Stimulated activated CD4-positive, alpha-beta T cell treated with anti-CD3 and anti-CD28 coated beads, Interleukin-1b, Interleukin-23, amount 100 ng/mL, for 4 hours (primary cell): ENCODE measurements at places on chromosomes 2 and 18.

DNA sequence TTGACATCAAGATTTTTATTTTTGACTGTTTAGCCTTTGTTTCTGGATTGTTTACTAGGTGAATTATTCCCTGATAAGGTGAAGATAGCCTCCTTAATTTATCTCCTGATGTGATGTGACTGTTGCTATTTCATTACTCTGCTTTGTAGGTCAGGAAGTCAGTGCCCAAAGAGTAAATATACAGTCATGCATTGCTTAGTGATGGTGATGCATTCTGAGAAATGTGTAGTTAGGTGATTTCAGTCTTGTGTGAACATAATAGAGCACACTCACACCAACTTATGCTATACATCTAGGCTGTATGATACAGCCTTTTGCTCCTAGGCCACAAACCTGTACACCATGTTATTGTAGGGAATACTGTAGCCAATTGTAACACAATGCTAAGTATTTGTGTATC, 102.4 kb upstream of the THUMPD2 start:
- no peak for DNase-seq

GRCh38 chr2:223044092-223044836, 7.7 kb upstream of the KCNE4 start:
- DNase-seq, result no peak

DNA sequence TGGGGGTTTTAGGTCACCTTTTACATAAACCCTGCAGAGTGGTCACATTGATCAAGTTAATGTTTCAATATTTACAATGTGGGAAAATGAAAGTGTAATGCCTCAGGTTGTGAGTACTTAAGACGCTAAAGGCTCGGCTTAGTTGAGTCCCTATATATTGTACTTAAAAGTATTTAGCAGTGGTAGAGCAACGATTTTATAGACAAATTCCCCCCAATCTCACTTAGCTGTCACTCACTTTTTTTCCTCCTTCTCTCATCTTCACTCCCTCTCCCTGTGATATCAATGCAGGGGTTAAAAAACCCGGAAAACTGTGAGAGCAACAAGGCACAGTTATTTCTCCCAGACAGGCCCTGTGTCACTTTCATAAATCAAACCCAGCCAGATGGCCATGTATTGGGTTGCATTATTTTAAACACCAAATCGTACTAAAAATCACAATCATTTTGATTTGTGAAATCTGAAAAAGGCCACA, 5.4 kb downstream of the POU3F3 start:
- no peak for DNase-seq

DNA sequence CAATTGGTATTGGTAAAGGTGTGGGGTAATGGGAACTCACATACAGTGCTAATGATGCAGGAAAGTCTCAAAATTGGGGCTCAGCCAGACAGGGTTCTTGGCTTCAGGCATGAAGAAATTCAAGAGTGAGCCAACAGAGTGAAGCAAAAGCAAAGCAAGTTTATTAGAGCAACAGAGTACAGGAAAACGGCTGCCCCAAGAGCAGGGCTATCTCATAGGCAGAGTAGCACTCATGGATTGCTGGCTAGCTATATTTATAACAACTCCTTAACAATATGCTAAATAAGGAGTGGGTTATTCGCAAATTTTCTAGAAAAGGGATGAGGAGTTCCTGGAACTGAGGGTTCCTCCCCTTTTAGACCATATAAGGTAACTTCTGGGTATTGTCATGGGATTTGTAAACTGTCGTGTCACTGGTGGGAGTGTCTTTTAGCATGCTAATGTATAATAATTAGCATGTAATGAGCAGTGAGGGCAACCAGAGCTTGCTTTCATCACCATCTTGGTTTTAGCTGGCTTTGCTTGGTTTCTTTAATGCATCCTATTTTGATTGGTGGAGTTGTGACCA, 233.8 kb upstream of the NOL4 start:
- no peak for DNase-seq

- no peak for DNase-seq
Measured at GRCh38 chr2:237702441-237703391, 75.3 kb downstream of the LRRFIP1 start.

DNA sequence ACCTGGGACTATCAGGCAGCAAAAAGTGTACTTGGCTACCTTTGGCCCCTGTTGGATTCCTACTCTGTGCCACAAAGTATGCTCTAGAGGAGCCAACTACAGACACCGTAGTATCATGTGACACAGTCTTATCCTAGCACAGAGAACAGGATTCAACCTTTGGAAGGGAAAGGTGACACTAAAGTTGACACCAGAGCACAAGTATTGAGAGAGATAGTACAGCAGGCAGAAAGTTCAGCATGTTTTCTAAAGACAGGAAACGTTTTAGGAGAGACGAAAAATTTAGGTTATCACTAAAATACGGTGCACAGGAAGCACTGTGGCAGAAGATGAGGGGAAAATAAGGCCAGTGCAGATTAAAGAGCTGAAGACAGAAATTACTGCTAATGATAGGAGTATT, 18.6 kb downstream of the SMAD2 start:
- no peak for DNase-seq

- no peak for DNase-seq
Measured at GRCh38 chr2:103265521-103265920, 503.7 kb downstream of the TMEM182 start.

GRCh38 chr2:186917866-186918265, 68.9 kb upstream of the ZSWIM2 start:
- DNase-seq, result no peak

DNA sequence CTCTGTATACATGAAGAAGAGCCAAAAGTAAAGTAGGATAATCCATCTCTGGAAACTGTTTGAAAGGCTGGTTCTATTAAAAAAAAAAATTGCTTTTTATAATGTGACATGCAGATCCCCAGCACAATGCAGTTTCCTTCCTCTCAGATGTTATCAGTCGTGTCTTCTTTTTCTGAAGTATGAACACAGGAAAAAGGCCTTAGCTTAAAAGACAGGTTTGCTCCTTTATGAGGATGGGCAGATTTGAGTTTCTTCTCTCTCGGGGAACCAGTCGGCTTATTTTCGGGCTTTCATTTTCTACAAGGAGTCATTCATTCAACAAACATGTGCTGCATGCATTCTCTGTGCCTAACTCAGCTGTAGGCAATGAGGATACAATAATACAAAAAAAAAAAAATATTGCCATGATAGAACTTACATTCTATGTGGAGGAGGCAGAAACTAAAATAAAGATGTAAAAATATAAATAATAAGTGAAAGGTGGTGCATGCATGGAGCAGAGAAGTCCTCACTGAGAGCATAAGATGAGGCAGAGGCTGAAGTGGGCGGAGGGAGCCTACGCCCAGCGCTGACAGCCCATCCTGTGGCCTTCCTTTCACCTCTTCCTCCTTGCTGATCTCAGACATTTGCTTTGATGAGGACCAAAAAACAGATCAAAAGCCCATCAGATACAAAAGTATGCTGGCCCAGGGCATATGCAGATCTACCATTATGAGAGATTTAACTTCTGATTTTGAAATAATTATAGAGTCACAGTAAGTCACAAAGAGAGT, at the start of gene CD226:
TSS of gene CD226 (minus strand) at position 513 of the 773 bp plus-strand sequence. CDS start at position 46, 467 bp downstream.
- DNase-seq, result no peak

- DNase-seq, result no peak
Measured at GRCh38 chr18:56921896-56922480, 224.9 kb upstream of the BOD1L2 start.

DNA sequence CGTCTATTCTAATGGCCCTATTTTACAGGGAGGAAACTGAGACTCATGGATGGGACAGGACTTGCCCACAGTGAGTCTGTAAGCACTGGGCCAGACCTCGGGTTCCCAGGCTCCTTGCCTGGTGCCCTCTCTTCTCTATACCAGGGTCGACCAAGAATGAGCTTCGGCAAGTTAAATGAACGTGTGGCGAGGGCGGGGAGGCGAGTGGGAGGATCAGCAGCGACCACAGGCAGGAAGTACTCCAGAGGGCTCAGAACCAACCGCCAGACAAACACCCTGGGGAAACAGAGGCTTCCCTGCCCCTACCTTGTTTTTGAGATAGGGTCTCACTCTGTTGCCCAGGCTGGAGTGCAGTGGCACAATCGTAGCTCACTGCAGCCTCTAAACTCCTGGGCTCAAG, 177.7 kb upstream of the SMAD2 start:
- DNase-seq, result no peak

- DNase-seq, result peak; percentile 18
Measured at GRCh38 chr2:73156539-73157124, 43.9 kb upstream of the RAB11FIP5 start.

- DNase-seq, result peak; percentile 38
Measured at GRCh38 chr2:241354668-241355658, 1.1 kb upstream of the FARP2 start.

- no peak for DNase-seq
Measured at GRCh38 chr2:149258531-149258930, 71.9 kb upstream of the LYPD6 start.

- no peak for DNase-seq
Measured at GRCh38 chr2:80062298-80062697, 242.3 kb downstream of the LRRTM1 start.

DNA sequence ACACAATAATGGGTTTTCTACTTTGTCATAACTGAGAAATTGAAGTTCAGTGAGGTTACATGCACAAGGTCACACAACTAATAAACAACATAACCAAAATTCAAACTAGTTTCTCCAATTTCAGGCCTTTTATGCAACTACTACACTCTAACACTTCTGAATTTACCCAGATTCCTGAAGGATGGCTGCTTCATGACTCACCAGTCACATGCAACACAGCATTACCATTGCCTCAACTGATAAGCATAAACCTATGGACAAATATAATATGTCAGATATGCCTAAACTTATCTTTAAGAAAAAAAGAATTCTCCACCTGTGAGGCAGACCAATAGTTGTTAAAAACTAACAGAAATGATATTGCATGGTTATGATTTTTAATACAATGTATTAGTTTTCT, 586.5 kb upstream of the SLC8A1 start:
- no peak for DNase-seq

DNA sequence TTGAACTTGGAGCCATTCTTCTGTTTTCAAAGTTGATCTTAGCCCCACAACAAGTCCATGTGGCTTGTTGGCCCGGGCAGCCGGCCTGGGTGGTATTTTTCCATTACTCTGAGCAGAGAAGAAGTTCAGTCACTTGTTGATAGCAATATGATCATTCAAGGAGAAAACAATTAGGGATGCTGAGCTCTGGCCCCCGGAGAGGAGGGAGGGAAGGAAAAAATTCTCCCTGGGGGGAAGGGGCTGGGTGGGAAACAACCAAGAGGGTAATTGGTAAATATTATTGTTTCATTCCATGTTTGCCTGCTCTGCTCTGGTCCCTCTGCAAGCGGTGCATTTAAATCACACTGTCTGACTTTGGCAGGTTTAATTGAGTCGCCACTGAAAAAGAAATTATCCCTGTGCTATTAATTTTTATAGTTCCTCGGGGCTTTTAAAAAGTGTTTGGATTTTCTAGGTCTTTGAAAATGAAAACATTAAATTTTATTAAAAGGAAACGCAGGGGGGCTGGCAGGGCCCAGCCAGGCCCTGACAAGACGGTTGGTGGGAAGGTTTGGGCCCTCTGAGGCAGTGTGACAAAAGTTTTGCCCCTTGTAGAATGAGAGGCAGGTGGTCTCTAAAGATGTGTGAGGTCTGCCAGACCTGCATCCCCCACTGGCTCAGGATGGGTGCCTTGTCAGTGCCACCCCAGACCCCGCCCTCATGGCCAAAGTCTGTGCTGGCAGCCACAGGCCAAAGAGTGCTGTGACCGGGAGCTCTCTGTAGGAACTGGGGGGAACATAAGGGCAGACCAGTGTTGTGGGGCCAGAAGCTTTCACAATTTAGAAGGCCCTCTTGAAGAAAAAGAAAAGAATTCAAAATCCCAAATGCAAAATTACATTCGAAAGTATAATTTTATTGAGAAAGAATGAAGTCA, 52.5 kb upstream of the SLC14A2 start:
- DNase-seq, result no peak

- no peak for DNase-seq
Measured at GRCh38 chr2:221204699-221205098, 367.4 kb downstream of the EPHA4 start.

GRCh38 chr2:61510674-61511671, 27.2 kb downstream of the XPO1 start:
- DNase-seq, result no peak

GRCh38 chr2:218569661-218570500, 1.2 kb downstream of the CNOT9 start:
- no peak for DNase-seq

DNA sequence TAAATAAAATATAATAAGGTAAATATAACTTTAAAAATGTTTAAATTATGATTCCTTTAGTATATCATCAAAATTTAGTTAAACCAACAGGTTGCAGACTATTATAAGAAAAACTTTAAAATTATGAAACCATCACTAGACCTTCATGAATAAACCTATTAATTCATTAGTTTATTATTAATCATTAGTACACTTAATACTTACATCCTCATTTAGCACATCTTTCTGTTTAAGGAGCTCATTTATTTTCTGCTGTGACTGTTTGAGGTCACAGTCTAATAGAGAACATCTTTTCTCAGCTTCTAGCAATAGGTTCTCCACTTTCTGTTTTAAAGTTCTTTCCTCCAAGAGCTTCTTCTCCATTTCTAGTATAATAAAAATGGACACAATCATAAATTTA, 52.8 kb downstream of the SLC66A3 start:
- DNase-seq, result no peak

- no peak for DNase-seq
Measured at GRCh38 chr2:44119878-44120277, 48.8 kb upstream of the PPM1B start.

DNA sequence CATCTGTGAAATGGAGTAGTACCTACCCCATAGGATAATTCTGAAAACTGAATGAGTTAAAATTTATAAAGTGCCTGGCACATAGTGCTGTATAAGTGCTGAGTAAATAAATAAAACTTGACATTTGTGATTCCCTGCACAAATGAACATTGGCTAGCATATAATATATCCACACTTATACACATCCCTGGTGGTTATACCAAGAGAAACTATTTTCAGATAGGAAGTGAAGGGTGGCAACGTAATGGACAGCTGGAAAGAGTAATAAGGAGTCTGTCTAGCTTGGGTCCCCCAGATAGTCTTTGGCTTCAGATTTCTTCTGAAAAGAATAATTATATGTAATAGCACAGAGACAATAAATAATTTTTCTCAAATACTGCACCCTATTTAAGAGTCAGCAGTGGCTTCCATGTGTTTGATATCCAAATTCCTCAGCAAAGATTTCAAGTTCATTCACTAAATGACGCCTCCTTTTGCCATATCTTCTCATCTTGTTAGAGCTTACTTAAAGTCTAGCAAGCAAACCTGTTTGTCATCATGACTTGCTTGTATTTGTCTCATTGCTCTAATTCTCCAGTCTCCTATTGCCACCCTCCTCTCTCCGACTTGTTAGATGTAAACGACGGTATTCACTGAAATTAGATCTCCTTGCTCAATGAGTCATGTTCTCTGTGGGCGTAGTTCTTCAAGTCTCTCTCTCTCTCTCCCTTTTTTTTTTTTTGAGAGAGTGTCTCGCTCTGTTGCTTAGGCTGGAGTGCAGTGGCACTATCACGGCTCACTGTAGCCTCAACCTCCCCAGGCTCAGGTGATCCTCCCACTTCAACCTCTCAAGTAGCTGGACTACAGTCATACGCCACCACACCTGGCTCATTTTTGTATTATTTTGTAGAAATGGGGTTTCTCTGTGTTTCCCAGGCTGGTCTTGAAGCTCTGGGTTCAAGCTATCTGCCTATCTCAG, 8.7 kb upstream of the ADGRF3 start:
- no peak for DNase-seq

- no peak for DNase-seq
Measured at GRCh38 chr2:109017017-109017416, 28.0 kb upstream of the EDAR start.

- no peak for DNase-seq
Measured at GRCh38 chr2:166651080-166651675, 157.1 kb upstream of the SCN7A start.

GRCh38 chr2:160075171-160075570, 12.8 kb upstream of the PLA2R1 start:
- no peak for DNase-seq
